HT1080 (cell line): ENCODE measurements at places on chromosomes 11 and 22. TPM values are rescaled to one million over a fixed set of nuclear protein-coding genes. Genes with fewer than 3 reads are reported as not detected.
A peak's percentile ranks its signal among the peaks of the same experiment; 100 is the strongest.

GRCh38 chr22:36465232-36466021 is 16.0 kb downstream of the TXN2 start:
- peak; percentile 82 for DNase-seq

GRCh38 chr22:44445731-44446130 is 52.3 kb downstream of the RTL6 start:
- DNase-seq = no peak

GRCh38 chr11:64352099-64352994 is 6.6 kb upstream of the RPS6KA4 start:
- DNase-seq = no peak

GRCh38 chr11:33135216-33135615 is 26.1 kb downstream of the CSTF3 start:
- DNase-seq = no peak

DNA sequence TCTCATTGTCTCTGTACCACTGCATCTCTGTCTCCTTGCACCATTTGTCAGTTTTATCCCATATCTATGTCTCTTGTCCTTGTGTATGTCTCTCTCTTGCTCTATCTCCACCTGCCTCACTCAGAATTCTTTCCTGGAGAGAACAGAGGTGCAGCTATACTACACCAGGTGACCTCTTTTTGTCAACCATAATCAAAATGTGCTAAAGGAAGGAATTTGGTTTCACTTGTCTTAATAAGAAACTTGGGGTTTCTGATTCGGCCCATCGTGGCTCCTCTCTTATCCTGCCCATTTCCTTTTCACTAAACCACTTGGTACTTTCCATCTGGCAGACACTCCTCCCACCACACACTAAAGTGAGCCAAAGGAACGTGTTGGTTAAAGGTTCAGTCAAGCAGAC is 2.0 kb upstream of the C11orf42 start:
- DNase-seq = no peak

DNA sequence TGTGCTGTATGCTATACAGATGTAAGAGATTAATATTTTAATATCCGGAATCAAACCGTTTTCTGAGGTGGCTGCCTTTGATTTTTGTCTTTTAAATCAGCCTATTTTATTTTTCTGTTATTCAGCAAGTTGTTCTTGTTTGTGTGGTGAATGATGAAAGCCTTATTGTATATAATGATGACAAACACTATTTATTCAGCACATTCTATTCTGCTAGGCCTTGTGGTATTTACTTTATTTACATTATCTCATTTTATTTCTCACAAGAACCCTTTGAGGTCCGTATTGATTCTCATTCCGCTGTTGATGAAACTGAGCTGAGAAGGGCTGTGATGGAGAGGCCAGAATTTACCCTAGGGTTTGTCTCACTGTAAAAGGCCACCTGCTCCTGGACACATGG is 40.5 kb downstream of the KREMEN1 start:
- no peak for DNase-seq

DNA sequence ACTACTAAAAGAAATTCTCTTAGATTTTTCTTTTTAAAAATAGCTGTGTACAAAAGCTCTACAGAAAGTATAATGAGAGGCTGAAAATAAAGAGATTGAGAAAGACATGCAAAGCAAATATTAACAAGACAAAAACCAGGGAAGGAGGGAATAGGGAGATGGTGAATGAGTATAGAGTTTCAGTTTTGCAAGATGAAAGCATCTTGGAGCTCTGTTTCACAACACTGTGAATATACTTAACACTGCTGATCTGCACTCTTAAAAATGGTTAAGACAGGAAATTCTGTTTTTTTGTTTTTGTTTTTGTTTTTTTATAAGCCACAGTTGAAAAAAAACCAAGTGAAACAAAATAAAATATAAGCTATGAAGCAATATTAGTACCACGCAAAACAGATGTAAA is 5.5 kb downstream of the TMEM218 start:
- no peak for DNase-seq

- DNase-seq = no peak
Observed at GRCh38 chr11:80156062-80156461, 715.2 kb upstream of the TENM4 start.

GRCh38 chr22:47124961-47125360 is 362.5 kb downstream of the TBC1D22A start:
- DNase-seq = no peak

GRCh38 chr22:28907311-28908008 is 24.1 kb downstream of the ZNRF3 start:
- no peak for DNase-seq

GRCh38 chr22:36175892-36176291 is 15.3 kb upstream of the APOL3 start:
- DNase-seq = no peak

DNA sequence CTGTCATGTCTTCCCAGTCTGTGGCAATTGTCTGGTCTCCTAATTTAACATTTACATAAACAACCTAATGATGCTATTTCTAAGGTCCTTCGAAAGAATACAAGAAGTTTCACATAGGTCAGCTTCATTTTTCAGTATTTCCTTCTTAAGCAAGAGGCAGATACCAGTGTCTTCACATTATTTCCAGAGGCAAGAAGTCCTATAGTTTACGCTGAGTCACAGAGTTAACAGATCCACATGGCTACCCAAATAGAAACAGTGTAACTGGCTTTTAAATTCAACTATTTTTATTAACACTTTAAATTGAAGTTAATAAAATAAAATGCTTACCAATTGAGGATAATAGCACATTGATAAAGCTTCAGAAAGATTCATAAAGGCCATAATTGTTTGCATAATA is 10.9 kb downstream of the PRRG4 start:
- no peak for DNase-seq

GRCh38 chr22:40965936-40966725 is 15.0 kb downstream of the RBX1 start:
- DNase-seq = no peak

DNA sequence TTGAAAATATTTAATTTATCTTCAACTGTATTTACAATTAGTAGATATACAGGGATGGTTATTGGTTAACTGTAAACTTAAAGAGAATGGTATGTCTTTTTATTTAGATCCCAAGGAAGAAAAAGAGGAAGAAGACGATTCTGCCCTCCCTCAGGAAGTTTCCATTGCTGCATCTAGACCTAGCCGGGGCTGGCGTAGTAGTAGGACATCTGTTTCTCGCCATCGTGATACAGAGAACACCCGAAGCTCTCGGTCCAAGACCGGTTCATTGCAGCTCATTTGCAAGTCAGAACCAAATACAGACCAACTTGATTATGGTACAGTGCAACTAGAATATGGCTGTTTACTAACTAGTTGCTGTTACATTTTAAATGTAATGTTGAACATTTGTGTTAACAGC is 12.7 kb upstream of the CNTF start:
- no peak for DNase-seq

DNA sequence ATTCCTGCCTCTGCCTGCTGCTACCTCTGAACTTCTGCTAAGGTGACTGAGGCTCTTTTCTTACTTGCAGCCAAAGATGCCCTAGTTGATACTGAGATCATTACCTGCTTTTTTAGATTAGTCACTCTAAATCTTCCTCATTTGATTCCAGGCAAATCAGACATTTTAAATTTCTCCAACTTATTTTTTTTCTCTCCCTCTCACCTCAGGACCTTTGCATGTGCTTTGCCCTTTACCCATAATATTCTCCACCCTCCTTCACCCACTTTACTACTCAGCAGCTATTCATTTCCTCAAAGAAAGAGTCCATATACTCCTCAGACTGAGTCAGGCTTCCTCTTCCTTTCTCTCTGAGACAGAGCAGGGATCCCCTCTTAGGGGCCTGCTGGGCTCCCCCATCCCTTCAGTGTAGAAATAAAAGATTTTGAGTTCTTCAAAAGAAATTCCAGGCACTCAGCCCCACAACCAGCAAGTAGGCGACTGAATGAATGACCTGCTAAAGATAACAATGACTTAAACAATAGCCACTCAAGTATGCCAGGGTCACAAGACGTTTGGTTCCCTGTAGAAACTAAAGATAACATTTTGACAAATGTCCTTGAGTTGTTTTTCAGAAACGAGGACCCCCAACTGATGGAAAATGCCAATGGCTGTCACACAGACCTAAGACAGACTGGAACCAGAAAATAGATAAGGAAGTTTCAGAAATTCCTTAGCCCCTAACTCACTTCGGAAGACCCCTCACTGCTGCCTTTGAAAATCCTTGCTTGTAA is 104.2 kb downstream of the MTNR1B start:
- peak; percentile 9 for DNase-seq

DNA sequence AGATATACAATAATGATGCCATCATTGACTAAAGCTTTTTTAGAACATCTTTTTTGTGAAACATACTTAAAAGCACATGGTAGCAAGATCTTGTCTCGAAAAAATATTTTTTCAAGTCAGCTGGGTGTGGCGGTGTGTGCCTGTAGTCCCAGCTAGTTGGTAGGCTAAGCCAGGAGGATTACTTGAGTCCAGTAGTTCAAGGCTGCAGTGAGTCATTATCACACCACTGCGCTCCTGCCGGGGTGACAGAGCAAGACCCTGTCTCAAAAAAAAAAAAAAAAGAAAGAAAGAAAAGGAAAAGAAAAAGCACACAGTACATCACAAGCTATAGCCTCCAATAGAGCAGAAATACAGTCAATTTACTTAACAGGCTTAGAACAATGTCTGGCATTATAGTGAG is 37.0 kb downstream of the ENTHD1 start:
- DNase-seq = peak; percentile 8

- DNase-seq = no peak
Observed at GRCh38 chr22:49650336-49651241, 177.1 kb downstream of the BRD1 start.

DNA sequence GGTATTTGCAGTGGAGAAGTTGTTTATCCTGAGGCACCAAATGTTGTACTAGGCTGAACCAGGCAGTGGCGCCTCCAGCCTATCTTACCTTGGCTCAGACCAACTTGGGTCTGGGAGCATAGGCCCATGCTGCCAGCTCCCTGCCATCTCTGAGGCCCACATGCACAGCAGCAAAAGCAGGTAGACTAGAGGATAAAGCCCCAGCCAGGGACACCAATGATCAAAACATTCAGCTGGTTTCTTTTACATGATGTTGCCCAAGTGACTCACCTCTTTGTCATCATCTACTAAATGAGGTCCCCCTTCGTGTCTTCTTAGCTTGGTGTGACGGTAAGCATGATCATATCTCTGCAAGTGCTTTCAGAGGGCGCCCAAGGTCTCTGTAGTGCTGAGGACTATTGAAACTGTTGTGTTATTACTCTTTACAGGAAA is 112.1 kb upstream of the DRD2 start:
- DNase-seq = peak; percentile 81

- DNase-seq = peak; percentile 85
Observed at GRCh38 chr11:122853971-122854446, 15.7 kb downstream of the CRTAM start.

DNA sequence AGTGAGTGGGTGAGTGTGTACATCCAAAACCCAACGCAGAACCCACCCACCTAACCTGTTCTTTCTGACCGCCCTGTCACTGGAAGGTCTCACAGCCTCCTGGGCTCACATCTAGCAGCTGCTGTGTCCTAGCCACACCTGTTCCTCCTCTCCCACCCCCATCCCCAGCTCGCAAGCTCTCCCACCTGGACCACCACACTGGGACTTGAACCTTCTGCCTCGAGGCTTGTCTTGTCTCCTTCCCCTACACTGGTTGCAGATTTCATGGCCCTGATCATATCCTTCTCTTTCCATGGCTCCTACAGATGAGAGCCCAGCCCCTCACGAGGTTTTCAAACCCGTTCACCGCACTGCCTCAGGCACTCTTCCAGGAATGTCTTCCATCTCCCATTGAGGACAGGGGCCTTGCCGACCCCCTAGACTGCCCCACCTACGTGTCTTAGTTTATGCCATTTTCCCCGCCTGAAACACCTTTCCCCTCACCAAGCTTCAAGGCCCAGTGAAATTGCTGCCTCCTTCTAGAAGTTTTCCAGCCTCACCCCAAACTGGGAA is 6.7 kb downstream of the IFITM10 start:
- no peak for DNase-seq

DNA sequence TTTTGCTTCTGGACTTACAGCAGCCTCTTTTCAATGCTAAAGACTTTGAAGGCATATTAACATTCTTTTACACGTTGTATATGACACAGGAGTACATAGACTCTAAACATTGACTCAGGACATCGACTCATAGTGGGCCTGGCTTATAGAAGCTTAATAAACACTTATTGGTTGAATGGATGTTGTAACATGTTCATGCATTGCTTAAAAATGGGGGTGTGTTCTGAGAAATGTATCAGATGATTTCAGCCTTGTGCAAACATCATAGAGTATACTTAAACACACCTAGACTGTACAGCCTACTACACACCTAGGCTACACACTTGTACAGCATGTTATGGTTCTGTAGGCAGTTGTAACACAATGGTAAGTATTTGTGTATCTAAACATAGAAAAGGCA is 17.9 kb downstream of the TTC17 start:
- peak; percentile 46 for DNase-seq

DNA sequence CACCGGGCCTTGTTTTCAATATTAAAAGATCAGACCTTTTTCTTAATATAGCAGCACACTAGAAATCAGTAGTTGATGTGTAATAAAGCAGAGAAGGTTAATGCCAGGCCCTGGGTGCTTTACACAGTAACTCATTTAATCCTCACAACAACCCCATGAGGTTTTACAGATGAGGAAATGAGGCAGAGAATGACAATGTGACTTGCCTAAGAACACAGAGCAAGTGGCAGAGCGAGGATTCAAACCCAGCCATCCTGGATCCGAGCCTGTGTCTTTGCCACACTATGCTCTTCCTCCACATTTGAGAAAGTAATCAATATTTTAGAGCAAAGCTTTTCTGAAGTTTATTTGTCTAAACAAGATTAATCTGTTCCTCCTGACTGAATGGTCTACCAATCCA is 7.2 kb downstream of the JAML start:
- DNase-seq = no peak

DNA sequence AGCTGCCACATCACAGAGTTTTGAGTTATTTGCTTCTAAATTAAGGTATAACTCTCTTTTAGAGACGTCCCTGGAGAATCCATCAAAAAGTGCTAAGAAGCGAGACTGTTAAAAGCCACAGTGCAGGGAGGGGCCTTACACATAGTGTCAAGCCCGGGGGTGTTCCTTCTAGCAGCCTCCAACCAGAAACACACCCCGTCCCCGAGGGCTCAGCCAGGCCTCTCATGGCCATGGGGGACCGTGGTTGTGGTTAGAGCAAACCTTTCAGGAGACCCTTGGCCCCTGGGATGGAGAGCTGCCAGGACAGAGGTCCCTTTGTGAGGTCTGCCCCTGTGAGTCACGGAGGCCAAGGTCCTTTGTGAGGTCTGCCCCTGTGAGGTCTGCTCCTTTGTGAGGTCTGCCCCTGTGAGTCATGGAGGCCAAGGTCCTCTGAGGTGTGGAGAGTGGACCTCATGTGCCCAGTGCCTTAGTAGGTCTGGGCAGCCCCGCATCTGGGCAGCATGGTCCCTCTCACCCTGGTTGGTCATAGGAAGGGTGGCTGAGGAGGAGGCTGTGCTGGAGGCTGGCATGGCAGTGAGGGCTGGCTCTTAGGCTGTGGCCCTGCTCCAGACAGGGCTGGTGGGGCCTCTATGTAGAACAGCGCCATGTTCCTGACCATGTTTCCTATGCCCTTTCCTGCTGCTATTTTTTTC is 5.4 kb downstream of the GNAZ start:
- no peak for DNase-seq

RGL4 gene
- total RNA-seq = not detected in 2 replicates

RAB39A gene
- total RNA-seq = 0.60 and 0.64 TPM in 2 replicates

INS gene
- total RNA-seq = not detected in 2 replicates

LRRC75B gene
- 0.70 and 1.1 TPM in 2 replicates for total RNA-seq

ASPHD2 gene
- total RNA-seq = 6.3 and 8.7 TPM in 2 replicates

FGF3 gene
- not detected in 2 replicates for total RNA-seq

CARD16 gene
- total RNA-seq = 3.3 and 4.5 TPM in 2 replicates
